ENCODE measurements at places on chromosomes 11 and 22. TPM values are rescaled to one million over a fixed set of nuclear protein-coding genes. Genes with fewer than 3 reads are reported as not detected.

CD6 gene
- total RNA-seq, result not detected

MS4A5 gene
- total RNA-seq, result not detected

GRCh38 chr11:113274713-113275582 lies 39.4 kb upstream of the TTC12 start:
- peak; percentile 19 for DNase-seq

DNA sequence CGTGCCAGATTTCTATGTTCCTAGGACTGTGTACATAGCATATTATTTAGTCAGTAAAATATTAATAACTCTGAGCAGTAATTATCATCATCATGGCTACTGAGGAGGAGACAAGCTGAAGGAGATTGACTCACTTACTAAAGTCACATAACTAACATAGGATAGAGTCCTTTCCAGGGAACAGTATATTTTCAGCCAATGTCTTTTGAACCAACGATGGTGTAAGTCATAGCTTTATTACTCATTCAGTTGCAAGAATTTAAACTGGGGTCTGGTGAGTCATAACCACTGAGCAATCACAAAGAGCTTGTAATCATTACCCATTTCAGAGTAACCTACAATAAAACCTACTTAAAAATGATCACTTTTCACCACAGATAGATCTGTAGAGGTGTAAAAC lies 1564.8 kb upstream of the TENM4 start:
- peak; percentile 90 for DNase-seq

GRCh38 chr22:48799227-48799970 lies 1028.3 kb downstream of the BRD1 start:
- DNase-seq, result no peak

GRCh38 chr22:27135031-27135981 lies 477.9 kb downstream of the MIAT start:
- DNase-seq, result no peak

- DNase-seq, result no peak
These were observed 348.1 kb downstream of the ETS1 start for GRCh38 chr11:128239306-128239705.

- peak; percentile 18 for DNase-seq
These were observed 4.5 kb downstream of the BANF1 start for GRCh38 chr11:66006891-66007176.

DNA sequence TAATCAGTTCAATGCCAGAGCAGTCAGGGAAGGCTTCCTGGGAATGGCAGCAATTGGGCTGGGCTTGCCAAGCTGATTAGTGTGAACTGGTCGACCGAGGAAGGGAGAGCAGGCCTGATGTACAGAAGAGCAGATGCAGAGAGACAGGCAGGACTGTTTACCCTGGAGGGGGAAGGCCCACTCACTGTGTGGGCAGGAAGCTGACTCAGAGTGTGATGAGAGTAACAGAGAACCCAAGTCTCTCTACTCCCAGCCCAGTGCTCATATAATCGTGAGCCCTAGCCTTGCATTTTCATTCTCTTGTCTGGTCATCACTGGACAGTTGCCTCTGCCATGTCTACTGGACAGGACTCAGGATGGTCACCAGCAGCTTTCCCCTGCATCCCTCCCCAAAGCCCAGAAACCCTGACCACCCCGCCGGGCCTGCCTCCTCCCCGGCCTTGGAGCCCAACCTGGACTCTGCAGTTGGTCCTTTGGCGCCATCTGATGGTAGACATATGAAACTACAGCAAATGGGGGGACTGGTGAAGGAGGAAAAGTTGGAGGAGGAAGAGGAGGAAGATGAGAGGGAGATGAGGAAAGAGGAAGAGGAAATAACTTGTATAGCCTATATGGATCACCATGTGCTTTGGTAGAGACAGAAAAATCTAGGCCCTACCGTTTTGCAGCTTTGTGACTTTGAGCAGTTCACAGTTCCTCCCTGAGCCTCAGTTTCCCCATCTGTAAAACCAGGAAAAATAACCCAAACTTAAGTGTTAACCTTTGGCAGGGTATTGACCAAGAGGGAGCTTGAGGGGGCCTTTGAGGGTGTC lies 43.4 kb upstream of the PRDM11 start:
- DNase-seq, result peak; percentile 84

- peak; percentile 54 for DNase-seq
These were observed 5.5 kb downstream of the IL17REL start for GRCh38 chr22:50007057-50007511.

- DNase-seq, result peak; percentile 97
These were observed 597.2 kb downstream of the DLG2 start for GRCh38 chr11:85029964-85030363.

GRCh38 chr11:11073996-11074395 lies 216.1 kb upstream of the ZBED5 start:
- peak; percentile 49 for DNase-seq
